ENCODE measurements at places on chromosomes 4 and X.

- no peak for DNase-seq
Observed at GRCh38 chrX:54492340-54492739, 3.7 kb downstream of the FGD1 start.

DNA sequence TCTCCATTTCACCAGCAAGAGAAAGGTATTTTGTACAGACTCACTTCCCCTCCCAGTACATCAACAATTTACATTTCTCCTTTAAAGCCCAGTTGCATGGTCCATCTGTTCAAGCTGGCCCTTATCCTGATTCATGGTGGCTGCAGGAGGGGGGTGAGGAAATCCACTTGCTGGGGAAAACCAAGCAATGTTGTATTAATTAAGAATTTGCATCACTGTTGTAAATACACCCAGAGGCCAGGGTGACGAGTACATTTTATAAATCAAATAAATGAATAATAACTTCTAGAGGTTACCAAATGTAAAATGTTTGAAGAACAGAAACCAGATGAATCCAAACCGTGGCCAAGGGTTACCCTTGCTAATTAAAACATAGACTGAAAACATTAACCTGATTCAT lies 395.9 kb upstream of the INTU start:
- DNase-seq = no peak

DNA sequence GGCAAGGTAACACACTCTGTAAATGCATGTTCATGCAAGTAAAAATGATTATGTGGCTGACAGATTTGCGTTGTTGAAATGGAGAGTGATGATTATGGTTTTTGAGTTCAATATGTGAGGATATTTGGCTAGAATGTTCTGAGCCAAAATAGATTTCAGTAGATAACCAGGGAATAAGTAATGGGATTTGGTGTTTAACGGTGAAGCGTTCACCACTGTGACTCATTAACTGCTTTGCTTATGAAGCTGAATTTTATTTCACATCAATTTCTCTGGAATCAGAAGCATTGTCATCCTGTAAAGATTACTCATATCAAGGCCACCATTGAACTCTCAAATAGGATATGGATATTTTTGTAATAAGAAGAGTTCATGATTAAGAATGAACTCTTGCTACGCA lies 11.7 kb downstream of the AFP start:
- DNase-seq = no peak

DNA sequence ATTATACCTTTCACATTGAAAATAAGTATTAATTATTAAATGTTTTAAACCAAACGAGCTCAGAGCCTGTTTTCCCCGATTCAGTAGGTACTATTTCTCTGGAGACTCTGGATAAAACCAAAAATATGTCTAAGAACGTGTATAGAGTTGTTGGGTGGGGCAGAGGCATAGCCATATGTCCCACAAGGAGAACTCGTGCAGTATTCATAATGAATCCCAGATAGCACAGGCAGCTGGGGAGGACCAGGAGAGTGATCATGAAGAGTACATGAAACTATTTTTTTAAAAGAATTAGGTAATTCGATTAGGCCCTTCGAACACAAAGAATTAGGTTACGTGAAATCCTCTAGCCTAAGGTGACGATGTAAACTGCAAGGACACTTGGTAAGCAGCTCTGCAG lies 76.1 kb downstream of the CLDN22 start:
- DNase-seq = no peak

DNA sequence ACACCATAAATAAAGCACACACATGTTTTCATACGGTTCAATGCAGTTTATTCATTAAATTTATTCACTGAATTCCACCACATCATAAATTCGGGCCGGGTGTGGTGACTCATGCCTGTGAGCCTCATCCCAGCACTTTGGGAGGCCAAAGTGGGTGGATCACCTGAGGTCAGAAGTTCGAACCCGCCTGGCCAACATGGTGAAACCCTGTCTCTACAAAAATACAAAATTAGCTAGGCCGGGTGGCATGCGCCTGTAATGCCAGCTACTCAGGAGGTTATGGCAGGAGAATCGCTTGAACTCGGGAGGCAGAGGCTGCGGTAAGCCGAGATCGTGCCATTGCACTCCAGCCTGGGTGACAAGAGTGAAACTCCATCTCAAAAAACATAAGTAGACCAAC lies 131.6 kb downstream of the PDS5A start:
- no peak for DNase-seq

DNA sequence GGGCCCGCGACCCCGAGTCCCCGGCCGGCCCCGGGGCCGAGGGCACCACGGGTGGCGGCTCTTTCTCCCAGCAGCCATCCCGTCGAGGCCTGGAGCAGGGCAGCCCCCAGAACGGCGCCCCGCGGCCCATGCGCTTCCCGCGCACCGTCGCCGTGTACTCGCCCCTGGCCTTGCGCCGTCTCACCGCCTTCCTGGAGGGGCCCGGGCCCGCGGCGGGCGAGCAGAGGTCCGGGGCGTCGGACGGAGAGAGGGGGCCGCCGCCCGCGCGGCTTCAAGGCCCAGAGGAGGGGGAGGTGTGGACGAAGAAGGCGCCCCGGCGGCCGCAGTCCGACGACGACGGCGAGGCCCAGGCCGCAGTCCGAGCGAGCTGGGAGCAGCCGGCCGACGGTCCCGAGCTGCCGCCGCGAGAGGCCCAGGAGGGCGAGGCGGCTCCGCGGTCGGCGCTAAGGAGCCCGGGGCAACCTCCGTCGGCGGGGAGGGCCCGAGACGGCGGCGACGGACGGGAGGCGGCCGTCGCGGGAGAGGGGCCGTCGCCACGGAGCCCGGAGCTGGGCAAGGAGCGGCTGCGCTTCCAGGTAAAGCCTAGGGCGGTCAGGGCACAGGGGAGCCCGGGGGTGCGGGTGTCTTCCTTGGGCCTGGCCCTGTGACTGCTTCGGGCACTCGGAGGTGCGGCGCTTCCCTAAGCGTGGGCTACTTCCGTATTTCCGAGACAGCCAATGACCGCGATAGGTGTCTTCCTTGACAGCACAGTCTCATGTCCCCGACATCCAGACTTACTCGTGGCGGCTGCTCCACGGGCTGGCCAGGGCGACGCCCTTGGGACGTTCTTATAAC lies 845 bp downstream of the ZAR1 start:
- no peak for DNase-seq

- no peak for DNase-seq
Observed at GRCh38 chr4:153927451-153927850, 138.6 kb upstream of the SFRP2 start.

- DNase-seq = no peak
Observed at GRCh38 chr4:94957030-94957429, 199.3 kb downstream of the BMPR1B start.

DNA sequence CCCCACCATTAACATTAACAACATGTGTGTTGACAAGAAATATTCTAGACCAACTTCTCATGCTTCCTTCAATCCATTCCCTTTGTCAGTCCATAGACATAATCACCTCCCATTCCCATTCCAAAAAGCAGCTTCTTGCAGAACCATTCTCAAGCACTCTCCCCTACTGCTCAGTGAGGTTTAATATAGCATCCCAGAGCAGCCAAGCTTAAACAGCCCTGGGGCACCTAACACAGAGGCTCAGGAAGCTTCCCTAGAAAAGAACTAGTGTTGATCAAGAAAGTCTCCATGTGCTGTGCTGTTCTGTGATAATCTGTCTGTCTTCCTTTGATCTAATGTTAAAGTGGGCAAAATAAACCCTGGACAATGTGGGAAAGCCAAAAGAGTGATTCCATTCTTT lies 174.2 kb upstream of the NOCT start:
- DNase-seq = no peak

GRCh38 chr4:157791236-157791635 lies 381.6 kb downstream of the GASK1B start:
- DNase-seq = no peak

DNA sequence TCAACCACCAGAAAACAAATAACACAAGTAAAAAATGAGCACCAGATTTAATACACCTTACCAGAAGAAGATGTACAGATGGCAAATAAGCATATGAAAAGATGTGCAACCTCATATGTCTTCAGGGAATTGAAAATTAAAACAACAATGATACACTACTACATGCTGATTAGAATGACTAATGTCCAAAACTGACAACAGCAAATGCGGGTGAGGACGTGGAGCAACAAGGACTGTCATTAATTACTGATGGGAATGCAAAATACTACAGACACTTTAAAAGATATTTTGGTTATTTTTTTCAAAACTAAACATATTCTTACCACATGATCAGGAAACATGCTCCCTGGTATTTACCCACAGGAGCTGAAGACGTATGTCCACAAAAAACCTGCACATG lies 140.3 kb downstream of the FRYL start:
- no peak for DNase-seq

GRCh38 chr4:74793757-74794381 lies 454 bp downstream of the BTC start:
- DNase-seq = no peak

- no peak for DNase-seq
Observed at GRCh38 chr4:184778325-184778724, 44.4 kb upstream of the CENPU start.

DNA sequence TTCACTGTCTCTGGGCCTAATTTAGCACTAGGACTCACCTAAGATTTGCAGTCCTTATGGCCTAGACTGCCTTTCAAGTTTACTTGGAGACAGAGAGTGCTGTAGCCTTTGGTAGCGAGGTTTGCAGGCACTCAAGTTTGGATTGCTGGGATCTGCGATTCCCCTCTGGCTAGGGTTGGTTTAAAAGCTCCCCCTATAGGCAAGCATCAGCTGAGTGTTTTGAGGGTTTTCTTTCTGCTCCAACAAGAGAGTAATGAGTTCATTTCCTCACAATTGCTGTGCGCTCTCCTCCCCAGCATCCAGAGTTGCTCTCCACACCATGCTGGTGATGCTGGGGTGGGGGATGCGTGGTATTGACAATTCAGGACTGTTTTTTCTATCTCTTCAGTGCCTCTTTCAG lies 206.9 kb downstream of the GLUD2 start:
- no peak for DNase-seq

DNA sequence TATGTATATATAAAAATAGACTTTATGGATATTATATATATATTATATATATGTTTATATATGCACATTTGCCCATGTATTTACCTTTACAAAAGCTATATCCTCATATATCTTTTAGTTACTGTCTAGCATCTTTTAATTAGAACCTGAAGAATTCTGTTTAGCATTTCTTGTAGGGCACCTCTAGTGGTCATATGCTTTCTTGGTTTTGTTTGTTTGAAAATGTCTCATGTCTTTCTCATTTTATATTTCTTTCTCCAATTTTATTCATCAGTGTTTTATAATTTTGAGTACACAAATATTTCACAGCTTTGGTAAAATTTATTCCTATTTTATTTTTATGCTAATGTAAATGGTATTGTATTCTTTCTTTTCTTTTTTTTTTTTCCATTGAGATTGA lies 70.3 kb upstream of the SPIN4 start:
- DNase-seq = no peak

- no peak for DNase-seq
Observed at GRCh38 chr4:22473268-22473667, 42.6 kb downstream of the ADGRA3 start.

DNA sequence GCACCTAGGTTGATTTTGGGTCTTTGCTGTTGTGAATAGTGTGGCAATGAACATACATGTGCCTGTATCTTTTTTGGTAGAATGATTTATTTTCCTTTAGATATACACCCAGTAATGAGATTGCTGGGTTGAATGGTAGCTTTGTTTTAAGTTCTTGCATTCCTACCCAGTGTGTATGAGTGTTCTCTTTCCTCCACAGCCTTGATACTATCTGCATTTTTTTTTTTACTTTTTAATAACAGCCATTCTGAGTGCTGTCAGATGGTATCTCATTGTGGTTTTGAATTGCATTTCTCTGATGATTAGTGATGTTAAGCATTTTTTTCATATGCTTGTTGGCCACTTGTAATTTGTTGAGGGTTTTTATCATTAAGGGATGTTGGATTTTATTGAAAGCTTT lies 351.8 kb upstream of the GNPDA2 start:
- DNase-seq = no peak

DNA sequence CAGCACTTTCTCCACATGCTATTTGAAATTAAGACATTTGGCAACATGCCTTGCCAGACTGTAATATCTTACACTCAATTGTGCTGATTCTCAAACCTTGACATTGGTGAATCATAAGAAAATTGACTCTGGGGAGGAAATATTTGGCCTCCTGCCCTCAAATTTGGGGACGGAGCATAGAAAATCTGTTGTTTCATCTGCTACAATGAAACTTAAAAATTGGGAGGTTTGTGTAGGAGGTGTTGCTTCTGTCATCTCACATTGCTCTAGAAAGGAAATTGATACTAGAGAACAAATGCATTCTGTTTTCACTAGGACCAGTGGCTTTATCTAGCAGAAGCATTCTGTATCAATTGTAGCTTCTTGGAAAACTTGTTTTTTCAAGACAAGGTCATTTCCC lies 5.3 kb downstream of the OCRL start:
- no peak for DNase-seq

- no peak for DNase-seq
Observed at GRCh38 chrX:16852617-16853179, 17.5 kb downstream of the RBBP7 start.

- DNase-seq = no peak
Observed at GRCh38 chr4:70667740-70668535, 1.6 kb upstream of the JCHAIN start.

GRCh38 chr4:38577462-38577861 lies 86.5 kb upstream of the KLF3 start:
- no peak for DNase-seq

GRCh38 chr4:12036450-12036849 lies 607.8 kb upstream of the HS3ST1 start:
- DNase-seq = no peak

- peak; percentile 53 for DNase-seq
Observed at GRCh38 chr4:40055863-40056715, 561 bp upstream of the N4BP2 start.

- DNase-seq = no peak
Observed at GRCh38 chr4:177051473-177052060, 258.1 kb upstream of the NEIL3 start.

DNA sequence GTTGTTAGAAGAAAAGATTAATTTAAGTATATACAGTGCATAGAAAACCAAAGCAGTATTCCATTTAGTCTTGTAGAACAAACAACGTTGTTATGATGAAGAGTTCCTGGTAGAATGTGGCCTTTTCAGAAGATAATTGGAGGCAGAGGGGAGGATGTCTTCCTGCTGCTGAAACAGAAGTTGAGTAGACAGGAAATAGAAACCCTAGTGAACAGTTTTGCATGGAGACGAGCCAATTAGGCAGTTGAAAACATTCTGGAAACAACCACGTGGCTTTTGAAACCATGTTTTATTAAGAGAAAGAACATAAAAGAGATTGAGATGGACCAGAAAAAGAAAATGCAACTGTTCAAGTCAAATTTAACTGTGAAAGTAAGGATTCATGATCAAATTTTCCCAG lies 325.2 kb downstream of the CAMK2D start:
- peak; percentile 29 for DNase-seq

- DNase-seq = no peak
Observed at GRCh38 chr4:80489798-80490197, 154.3 kb downstream of the CFAP299 start.

DNA sequence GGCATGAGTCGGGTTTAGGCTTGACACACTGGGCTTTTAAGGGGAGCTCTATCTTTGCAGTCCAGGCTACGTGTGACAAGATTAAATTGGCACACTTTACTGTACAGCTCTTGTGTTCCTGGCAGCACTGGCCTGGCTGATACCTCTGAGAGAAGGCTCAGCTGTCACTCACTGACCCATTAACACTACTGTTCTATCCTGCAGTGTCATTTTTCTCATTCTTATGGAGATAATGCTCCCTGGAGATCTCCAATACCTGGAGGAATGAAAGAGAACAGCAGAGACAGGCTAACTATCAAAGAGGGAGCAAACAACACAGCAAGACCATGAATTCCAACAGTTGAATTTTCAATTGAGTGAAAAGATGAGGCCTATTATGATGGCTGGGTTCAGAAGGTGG lies 1.7 kb upstream of the PDHA2 start:
- DNase-seq = no peak

All from NCI-H2227 treated with DMSO at 0.1 percent for 48 hours (cell line).